Fibroblast of skin of scalp (primary cell): ENCODE measurements at places on chromosomes 7 and 10.

DNA sequence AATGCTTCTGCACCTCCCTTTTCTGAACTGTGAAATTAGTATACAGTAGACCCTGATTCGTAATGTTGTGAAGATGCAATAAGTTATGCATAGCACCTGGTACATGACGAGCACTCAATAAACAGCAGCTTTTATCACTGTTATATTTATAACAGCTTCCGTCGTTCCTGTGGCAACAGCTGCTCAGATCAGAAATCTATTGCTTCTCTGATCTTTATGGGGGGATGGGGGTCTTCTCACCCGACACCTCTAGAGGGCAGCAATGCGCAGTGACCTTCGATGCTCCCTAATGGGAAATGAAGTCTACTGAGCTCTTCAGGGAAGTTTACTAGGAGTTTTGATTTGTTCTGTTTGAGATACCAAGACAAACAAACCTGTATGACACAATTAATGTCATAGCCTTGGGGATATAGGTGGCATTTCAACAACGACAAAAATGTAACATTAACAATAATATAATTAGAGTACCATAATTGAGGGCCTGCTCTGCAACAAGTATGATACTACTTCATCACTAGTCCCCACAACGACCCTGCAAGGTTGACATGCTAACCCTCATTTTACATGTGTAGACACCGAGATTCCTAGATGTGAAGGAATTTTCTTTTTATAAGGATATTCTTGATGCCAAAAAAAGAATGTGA lies 289.6 kb downstream of the SFMBT2 start:
- peak; percentile 21 for DNase-seq

- DNase-seq = no peak
These were observed 27.4 kb downstream of the ASZ1 start for GRCh38 chr7:117399820-117400422.

DNA sequence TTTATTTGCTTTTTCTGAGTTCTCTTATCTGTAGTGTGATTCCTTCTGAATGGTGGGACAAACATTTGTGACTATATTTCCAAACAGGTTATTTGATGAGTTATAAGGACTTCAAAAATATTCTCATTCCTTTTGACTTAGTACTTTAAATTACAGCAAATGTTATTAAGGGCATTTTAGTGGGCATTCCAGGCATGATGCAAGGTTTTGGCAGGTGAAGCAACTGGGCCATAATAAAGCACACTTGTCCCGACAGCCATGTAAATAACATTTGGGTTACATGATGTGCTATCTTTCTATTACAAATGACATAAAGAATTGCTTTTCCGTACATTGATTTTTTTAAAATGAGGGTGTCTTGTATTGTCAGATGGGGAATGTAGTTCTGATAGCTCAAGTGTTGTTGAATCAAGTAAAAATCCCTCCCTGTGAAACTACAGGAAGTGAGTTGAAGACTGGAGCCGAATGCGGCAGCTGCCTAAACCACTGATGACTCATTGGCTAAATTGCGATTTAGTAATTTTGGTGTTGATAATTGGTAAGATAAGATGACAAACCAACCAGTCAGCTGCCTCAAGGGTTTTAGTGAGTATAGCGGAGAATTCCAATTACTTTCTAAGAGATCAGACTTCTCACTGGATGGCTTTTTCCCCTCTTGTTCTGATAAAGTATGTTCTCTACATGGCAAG lies 231.3 kb upstream of the NPY start:
- peak; percentile 59 for DNase-seq

GRCh38 chr7:108515630-108516029 lies 10.3 kb downstream of the PNPLA8 start:
- DNase-seq = no peak

- DNase-seq = no peak
These were observed 55.8 kb downstream of the LRMDA start for GRCh38 chr10:75487087-75487754.

DNA sequence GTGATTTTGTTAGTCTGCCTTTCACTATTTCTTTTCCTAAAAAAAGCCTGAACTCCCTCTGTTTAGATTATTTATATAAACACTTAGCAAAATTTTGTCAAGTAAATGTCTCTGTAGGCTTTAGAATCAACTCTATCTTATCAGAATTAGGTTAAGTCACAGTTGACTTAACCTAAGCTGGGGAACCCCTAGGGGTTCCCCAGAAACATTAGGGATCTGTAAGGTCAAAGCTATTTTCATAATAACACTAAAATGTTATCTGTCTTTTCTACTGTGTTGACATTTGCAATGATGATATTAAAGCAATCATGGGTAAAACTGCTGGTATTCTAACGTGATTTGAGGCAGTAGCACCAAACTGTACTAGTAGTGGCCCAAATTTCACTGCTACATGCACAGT lies 24.3 kb downstream of the DYNC1I1 start:
- no peak for DNase-seq

- DNase-seq = peak; percentile 28
These were observed 121.3 kb downstream of the SEMA3A start for GRCh38 chr7:84073186-84073875.

GRCh38 chr7:11192506-11192905 lies 218.8 kb downstream of the PHF14 start:
- DNase-seq = peak; percentile 31
